HTR-8/SVneo (cell line): ENCODE measurements at places on chromosomes 4 and X.

- no peak for DNase-seq
Observed at GRCh38 chr4:42596918-42597317, 60.0 kb downstream of the ATP8A1 start.

DNA sequence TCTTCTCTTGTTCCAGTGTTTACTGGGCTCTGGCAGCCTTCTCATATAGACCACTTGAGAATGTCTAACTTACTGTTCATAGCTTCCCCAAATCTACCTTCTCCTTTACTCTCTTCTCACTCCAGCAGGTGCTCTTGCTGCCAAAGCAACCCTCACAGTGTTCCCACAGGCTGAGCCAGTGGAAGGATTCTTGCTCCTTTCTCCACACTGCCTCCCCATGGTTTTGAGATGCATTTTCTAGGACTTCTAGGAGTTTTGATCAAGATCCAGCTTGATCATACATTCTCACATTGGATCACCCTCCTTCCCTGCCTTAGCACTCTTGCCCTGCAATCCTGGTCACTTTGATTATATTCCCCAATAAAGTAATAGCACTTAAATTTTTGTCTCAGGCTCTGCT is 230.8 kb downstream of the TMEM47 start:
- no peak for DNase-seq

DNA sequence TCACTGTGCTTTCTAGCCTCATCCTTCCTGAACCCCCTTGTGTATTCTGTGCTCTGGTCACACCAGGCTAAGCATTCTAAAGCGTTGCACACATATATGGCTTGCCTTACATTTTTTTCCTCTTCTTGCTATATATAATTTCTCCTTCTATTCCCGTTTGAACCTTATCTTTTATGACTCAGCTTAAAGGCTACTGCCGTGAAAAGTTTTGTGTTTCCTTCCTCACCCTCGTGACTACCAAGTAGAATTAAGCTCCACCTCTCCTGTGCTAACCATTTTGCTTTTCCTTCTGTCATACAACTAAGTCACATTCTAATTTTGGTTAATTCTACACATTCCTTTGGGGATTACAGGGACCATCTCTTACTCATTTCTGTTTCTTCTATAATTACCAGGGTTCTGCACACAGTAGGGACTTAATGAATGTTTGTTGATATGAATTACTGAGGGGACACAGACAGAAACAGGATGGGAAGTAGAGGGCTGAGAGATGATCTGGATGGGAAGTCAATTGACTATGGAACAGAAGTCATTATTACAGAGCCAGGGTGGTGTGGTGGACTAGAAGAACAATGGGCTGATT is 67.1 kb downstream of the DOCK11 start:
- DNase-seq = no peak

GRCh38 chr4:114077610-114078009 is 98.2 kb upstream of the ARSJ start:
- DNase-seq = peak; percentile 48

GRCh38 chr4:176653401-176654220 is 139.1 kb downstream of the VEGFC start:
- no peak for DNase-seq

GRCh38 chr4:156290811-156291210 is 337.1 kb upstream of the CTSO start:
- peak; percentile 2 for DNase-seq

DNA sequence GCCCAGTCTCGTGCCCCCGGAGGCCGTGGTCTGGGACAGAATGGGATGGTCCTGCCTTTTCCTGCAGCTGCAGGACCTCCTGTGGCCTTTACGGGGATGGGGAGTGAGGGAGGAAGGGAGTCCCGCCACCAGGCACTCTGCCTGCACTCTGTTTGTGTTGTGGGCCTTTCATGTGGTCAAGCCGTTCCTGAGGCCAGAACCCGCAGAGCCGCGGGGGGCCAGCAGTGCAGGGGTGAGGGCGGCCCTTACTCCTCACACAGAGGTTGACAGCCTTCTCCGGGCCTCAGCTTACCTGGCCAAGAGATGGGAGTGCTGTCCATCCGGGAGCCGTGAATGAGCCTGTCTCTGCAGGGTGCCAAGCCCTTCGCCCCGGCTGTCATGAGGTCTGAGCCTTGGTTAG is 230.7 kb downstream of the AFAP1 start:
- DNase-seq = no peak

DNA sequence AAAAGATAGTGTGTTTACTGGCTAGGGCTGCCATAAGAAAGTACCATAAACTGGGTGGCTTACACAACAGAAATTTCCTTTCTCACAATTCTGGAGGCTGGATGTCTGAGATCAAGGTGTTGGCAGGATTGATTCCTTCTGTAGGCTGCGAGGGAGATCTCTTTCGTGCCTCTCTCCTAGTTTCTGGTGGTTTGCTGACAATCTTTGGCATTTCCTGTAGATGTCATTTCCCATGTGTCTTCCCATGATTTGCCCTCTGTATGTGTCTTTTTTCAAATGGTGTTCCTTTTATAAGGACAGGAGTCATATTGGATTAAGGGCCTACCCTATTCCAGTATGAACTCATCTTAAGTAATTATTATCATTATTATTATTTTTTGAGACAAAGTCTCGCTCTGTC is 27.9 kb upstream of the LCORL start:
- DNase-seq = no peak

- no peak for DNase-seq
Observed at GRCh38 chrX:108221301-108221864, 129.8 kb downstream of the ATG4A start.

DNA sequence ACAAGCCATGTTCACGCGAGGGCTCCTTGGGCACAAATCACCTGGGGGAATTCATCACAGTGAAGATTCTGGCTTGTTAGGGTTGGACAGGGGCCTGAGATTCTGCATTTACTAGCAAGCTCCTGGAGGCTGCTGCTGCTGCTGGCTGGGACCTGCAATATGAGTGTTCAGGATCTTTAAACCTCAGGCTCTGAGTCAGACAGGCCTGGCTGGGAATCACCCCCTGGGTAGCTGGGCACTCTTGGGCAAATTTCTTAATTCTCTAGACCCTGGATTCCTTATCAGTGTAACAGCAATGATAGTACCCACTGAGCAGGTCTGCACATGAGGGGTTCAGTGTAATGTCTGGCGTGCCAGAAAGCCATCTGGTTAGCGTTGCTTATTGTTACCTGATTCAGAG is 101.5 kb downstream of the DHX15 start:
- DNase-seq = no peak

DNA sequence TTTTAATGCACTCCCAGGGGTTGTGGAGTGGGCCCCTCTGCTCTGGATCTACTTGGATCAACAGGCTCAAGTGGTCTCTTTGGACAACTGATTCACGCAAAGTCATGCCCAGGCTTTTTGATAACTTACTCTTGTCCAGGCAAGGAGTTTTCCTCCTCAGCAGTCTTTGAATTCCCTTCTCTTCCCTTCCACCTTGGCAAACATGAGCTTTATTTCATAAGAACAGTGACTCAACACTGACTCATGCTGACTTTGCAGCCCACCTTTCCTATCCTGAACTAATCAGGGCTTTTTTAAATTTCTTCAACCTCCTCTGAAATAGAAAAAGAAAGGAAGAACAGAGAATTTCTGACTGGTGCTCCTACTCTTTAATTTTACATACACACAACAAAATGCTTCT is 132.1 kb upstream of the LDB2 start:
- DNase-seq = peak; percentile 2

- no peak for DNase-seq
Observed at GRCh38 chr4:8860892-8861575, 10.6 kb downstream of the HMX1 start.

GRCh38 chr4:3225071-3225850 is 23.7 kb upstream of the MSANTD1 start:
- no peak for DNase-seq

DNA sequence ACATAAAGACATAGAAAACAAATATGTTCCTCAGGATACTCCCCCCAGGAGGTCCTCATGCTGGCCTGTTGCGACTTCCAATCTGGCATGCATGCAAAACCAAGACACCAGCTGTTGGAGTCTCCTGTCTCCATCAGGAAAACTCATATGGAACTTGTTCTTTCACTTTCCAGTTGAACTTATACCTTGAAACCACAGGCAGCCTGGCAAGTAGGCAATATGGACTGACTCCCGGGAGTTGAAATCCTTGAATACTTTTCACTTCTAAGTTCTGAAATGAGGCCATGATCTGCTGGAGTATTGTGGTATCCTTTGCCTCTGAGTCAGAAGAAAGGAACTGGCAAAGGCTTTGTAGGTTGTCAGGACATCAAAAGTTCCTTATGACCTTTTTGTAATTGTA is 444.2 kb downstream of the IDS start:
- DNase-seq = no peak

- no peak for DNase-seq
Observed at GRCh38 chr4:1608196-1608820, 75.8 kb downstream of the FAM53A start.
